Stomach (tissue), 19 donors: ENCODE measurements at places on chromosomes 12 and 14. TPM values are rescaled to one million over a fixed set of nuclear protein-coding genes. Genes with fewer than 3 reads are reported as not detected.

The CELA1 gene
- total RNA-seq = not detected

The ADCY4 gene
- total RNA-seq = 49.5 TPM

The EEA1 gene
- 13.5 TPM for total RNA-seq

The AHNAK2 gene
- 33.8 TPM for total RNA-seq

The CD4 gene
- 25.9 TPM for total RNA-seq

The EML5 gene
- 0.89 TPM for total RNA-seq

The NUDT14 gene
- 16.7 TPM for total RNA-seq

The NTF3 gene
- not detected for total RNA-seq
